ENCODE measurements at places on chromosomes 13 and 19. TPM values are rescaled to one million over a fixed set of nuclear protein-coding genes. Genes with fewer than 3 reads are reported as not detected.
A peak's percentile ranks its signal among the peaks of the same experiment; 100 is the strongest.

LSM4 gene
- 292 TPM for total RNA-seq

ICAM5 gene
- not detected for total RNA-seq

HSPB6 gene
- 0.37 TPM for total RNA-seq

CLEC4G gene
- total RNA-seq: not detected

SULT2A1 gene
- total RNA-seq: not detected

DNA sequence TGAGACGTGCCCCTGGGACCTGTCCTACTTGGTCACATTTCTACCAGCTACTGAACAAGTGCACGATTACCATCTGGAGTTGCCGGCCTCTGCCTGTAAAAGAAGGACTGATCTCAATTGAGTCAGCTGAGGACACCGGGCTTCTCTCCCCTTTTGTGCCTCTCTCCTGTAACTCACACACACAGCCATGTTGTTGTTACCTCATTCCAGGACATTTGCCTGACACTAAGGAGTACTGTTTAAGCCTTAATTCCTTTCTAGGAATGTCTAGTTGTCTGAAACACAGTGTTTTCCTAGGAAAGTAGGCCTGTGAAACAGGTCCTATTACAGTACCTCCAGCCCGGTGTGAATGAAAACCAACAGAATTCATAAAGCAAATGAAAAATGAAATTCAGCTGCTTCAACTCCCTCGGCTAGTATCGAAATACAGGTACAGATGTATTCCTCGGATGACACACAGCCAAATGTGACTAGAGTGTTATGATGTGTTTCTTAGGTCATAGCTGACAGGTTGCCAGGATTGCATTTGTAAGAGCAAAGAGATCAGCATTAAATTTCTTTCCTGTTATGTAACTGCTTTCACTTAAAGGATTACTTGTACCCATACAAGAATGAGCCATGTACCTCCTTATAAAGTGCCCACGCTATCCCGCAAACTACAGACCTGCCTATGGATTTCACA lies 152.0 kb upstream of the IRS2 start:
- no peaks in the 10 kb centered on the region for H3K36me3 ChIP-seq
- H3K4me1 ChIP-seq: peaks cover 4% of the 10 kb centered on the region
- H3K4me3 ChIP-seq: no peak overlapping the region

- H3K4me3 ChIP-seq: no peak overlapping the region
- H3K36me3 ChIP-seq: no peaks in the 10 kb centered on the region
- no peak overlapping the region for H3K27ac ChIP-seq
Observed at GRCh38 chr13:39955560-39955959, 300.1 kb downstream of the COG6 start.

DNA sequence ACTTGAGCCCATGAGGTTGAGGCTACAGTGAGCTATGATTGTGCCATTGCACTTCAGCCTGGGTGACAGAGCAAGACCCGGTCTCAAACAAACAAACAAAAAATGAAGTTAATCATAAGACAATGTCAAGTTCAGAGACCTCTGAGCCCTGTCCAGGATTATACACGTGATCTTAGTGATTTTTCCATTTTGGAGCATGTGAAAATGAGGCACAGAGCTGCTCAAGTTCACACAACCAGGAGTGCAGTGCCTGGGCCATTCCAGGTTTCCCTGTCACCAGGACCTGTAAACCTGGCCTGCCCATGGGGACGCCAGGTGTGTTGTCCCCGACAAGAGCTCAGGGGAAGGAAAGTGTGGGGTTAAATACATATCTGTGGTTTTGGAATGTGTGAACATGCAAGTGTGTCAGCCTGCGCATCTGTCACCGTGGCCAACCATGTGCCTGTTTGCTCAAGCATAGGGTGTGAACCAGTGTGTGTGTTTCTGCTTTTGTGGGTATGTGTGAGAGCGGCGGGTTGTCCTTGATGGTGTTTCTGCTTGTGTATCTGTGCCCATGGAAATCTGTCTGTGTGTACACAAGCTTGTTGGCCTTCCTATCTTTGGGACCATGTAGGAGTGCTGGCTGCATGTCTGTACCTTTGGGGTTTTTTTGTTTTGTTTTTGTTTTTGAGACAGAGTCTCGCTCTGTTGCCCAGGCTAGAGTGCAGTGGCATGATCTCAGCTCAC lies 1.5 kb upstream of the FXYD1 start:
- peaks cover 72% of the 10 kb centered on the region for H3K4me1 ChIP-seq
- no peak for DNase-seq
- peaks cover 8% of the 10 kb centered on the region for H3K36me3 ChIP-seq
- H3K27me3 ChIP-seq: peaks cover 16% of the 10 kb centered on the region
- no peak overlapping the region for H3K27ac ChIP-seq
- peak overlapping the region; percentile 4 for H3K4me3 ChIP-seq

DNA sequence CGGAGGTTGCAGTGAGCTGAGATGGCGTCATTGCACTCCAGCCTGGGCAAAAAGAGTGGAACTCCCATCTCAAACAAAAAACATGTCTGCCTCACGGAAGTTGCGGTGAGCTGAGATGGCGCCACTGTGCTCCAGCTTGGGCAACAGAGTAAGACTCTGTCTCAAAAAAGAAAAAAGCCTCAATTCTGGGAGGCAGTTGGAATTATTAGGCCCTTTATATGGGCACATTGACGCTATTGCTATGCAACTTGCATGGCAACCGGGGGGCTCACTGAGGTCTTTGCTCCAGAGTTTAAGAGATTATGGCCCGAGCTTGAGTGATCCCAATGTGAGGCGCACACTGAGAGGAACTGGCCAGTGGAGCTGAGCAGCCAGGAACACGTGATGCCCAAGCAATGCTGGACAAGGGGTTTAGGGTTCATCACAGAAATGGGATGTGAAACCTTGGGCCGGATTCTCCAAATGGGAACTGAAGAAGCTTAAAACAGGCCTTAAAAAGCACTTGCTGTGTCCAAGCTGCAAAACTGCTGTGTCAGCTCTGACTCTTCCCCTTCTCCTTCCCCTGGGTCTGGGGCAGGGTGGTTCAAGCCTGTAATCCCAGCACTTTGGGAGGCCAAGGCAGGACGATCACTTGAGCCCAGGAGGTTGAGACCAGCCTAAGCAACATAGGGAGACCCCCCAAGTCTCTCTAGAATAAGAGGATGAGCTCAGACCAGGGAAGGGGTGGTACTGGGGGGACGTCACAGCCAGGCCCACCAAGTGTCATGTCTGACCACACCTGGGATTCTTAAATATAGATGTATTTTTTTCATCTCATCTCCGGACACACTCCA lies 2.5 kb downstream of the FTL start:
- peak overlapping the region; percentile 99 for H3K4me3 ChIP-seq
- peak overlapping the region; percentile 84 for H3K27ac ChIP-seq
- peaks cover 18% of the 10 kb centered on the region for H3K36me3 ChIP-seq
- no peak for DNase-seq

DNA sequence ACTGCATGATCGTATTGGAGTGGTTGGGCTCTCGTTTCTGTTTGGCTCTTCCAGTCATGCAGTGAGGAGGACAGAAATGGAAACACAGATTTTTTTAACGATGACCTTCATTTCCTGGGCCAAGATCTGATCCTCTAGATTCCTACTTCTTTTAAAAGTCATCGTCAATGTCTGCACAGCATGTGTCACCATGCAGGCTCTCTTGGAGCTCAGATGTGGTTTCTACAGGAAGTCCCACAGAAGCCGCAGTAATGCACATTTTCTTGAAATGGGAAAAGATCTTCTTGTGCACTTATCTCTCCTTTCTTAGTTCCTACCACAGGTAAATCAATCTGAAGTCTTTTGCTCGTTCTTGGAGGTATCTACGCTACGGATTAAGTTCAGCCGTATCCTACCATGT lies 626.9 kb downstream of the EFNB2 start:
- H3K4me1 ChIP-seq: no peaks in the 10 kb centered on the region
- H3K27me3 ChIP-seq: no peaks in the 10 kb centered on the region
- DNase-seq: no peak
- no peak overlapping the region for H3K4me3 ChIP-seq
- no peaks in the 10 kb centered on the region for H3K36me3 ChIP-seq

DNA sequence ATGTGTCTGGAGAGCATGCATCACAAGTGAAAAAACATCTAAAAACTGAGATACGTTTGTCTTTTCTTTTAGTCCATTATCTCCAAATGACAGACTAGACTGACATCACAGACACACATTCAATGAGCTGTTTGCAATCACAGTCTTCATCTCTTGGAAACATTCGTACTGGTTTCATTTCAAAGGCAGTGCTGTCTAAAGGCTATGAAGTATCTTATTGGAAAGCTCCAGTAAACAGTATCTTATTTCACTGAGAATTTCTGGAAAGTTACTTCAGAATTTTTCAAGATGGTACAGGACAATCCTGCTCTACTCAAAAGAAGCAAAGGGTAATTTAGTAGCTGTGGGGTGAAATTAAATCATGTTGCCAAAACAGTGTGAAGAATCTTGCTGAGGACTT lies 53.5 kb upstream of the TNFRSF19 start:
- no peak for DNase-seq
- peaks cover 36% of the 10 kb centered on the region for H3K4me1 ChIP-seq
- H3K27me3 ChIP-seq: no peaks in the 10 kb centered on the region
- H3K27ac ChIP-seq: no peak overlapping the region

DNA sequence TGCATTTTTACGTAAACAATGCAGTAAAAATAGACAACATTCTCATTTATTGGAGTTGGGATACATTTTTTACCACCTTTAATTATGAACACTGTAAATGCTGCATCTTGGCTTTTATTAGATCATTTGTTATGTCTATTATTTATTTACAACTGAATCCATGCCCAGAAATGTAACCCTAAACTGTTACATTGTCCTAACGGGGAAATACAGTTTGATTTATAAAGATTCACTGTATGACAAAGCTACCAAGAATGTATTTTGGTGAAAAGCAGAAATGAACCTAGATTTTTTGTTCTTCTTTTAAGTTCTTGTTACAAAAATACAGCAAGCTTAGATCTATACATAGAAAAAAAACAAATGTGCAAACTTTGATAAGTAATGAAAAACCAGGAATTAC lies 1.1 kb downstream of the METTL21C start:
- no peak overlapping the region for H3K4me3 ChIP-seq
- peaks cover under 1% of the 10 kb centered on the region for H3K4me1 ChIP-seq
- no peak overlapping the region for H3K27ac ChIP-seq
- no peaks in the 10 kb centered on the region for H3K36me3 ChIP-seq
